ENCODE measurements at places on chromosomes 3 and 15. TPM values are rescaled to one million over a fixed set of nuclear protein-coding genes. Genes with fewer than 3 reads are reported as not detected.

GRCh38 chr3:179016979-179017670 is 54.5 kb downstream of the ZMAT3 start:
- no peak for ATAC-seq

DNA sequence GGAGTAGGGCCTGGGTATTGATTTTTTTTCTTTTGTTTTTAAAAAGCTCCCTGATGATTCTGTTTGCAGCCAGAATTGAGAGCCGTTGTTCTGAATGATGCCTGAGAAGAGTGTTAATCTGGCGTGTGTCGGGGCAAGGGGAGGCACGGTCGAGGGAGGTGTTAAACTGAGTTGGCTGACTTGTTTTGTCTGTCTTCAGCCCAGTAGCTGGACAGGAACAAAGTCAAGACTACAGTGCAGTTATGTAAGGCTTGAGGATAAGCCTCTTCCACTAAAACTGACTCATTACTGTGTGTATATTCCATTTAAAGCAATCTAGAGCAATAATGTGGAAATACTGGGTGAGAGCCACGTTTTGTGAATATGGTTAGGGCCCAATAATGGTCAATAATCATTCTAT is 119.0 kb upstream of the DLG1 start:
- ATAC-seq: no peak

GRCh38 chr3:45434996-45435395 is 46.6 kb downstream of the LARS2 start:
- no peak for ATAC-seq

The IMP3 gene
- 32.7 TPM for total RNA-seq

- ATAC-seq: no peak
These were observed 7.0 kb downstream of the CLDN11 start for GRCh38 chr3:170425491-170426239.

The PLAAT1 gene
- 7.3 TPM for total RNA-seq

The GCSAM gene
- total RNA-seq: 0.82 TPM

GRCh38 chr3:149560617-149561016 is 86.1 kb downstream of the TM4SF4 start:
- ATAC-seq: no peak
